ENCODE measurements at places on chromosomes 5 and 9. TPM values are rescaled to one million over a fixed set of nuclear protein-coding genes. Genes with fewer than 3 reads are reported as not detected.

Gene LCN9
- total RNA-seq: not detected

Gene MAMDC4
- 9.3 TPM for total RNA-seq

Gene ACOT12
- total RNA-seq: not detected

Gene HSD17B3
- 1.4 TPM for total RNA-seq

Gene DMRT3
- not detected for total RNA-seq

Gene PSMB7
- total RNA-seq: 62.6 TPM

Gene SLC1A1
- not detected for total RNA-seq

Gene C7
- 1.4 TPM for total RNA-seq

Gene ECM2
- not detected for total RNA-seq

Gene ADAMTSL1
- 0.10 TPM for total RNA-seq

Gene ZNF883
- 0.73 TPM for total RNA-seq

Gene TRMT10B
- total RNA-seq: 17.8 TPM

Gene REEP5
- total RNA-seq: 53.2 TPM

Gene ZNF618
- 1.4 TPM for total RNA-seq

Gene ROR2
- total RNA-seq: 0.12 TPM

Gene PCDHA5
- total RNA-seq: not detected

Gene GRM6
- total RNA-seq: not detected

Gene FOXD4
- not detected for total RNA-seq

Measured in T-cell (primary cell).